ENCODE measurements at places on chromosomes 3 and 15.

- DNase-seq, result no peak
- peaks cover 21% of the 10 kb centered on the region for H3K4me1 ChIP-seq
- H3K27me3 ChIP-seq, result no peaks in the 10 kb centered on the region
Measured at GRCh38 chr3:193998123-193998448, 137.9 kb upstream of the HES1 start.

DNA sequence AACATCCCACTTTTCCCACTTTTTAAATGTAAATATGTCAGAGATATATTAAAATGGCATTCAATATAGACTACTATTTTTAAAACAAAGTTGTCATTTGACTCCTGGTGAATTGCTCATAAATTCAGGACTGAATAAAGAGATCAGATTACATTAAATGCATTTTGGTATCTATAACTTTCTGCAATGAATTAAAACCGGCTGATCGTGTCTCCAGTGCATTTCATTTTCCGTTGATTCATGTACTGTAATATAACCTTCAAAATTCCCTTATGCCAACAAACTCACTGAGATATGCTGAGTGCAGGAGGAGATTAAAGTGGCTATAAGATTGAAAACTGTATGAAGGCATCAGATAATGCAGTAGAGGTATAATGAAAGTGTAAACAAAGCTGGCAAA is 361.1 kb upstream of the CDIN1 start:
- no peaks in the 10 kb centered on the region for H3K27me3 ChIP-seq
- no peak overlapping the region for H3K27ac ChIP-seq
- H3K36me3 ChIP-seq, result no peaks in the 10 kb centered on the region
- H3K4me3 ChIP-seq, result no peak overlapping the region

GRCh38 chr3:184380627-184381260 is 890 bp downstream of the CHRD start:
- no peaks in the 10 kb centered on the region for H3K36me3 ChIP-seq
- H3K4me3 ChIP-seq, result peak overlapping the region; percentile 44
- peaks cover 12% of the 10 kb centered on the region for H3K4me1 ChIP-seq
- peaks cover 61% of the 10 kb centered on the region for H3K27me3 ChIP-seq
- peak overlapping the region; percentile 43 for H3K27ac ChIP-seq

DNA sequence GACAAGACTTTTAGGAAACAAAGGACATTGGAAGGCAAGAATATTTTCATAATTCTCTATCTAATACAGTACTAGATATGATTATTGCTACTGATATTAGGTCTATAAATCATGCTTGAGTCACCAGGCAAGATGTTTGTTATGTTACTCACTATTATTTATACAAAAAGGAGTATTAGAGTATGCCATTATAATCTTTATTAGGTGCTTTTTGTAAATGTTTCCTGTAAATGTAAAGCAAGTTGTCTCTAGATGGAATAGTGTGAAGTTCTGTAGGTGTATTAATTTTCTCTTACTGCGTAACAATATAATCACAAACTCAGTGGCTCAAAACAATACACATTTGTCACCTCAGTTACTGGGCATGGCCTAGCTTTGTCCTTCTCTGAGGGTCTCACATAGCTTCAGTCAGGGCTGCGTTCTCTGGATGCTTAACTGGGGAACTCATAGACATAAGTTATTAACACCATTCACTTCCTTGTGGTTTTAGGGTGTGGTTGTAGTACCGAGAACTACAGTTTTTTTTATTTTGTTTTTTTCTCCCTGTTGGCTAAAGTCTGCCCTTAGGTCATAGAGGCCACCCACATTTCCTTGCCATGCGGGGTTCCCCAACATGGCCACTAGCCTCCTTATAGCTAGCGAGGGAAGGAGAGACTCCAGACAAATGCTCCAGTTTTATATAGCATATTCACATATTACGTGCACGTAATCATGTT is 20.3 kb upstream of the MAP3K13 start:
- H3K4me3 ChIP-seq, result no peak overlapping the region
- H3K4me1 ChIP-seq, result peaks cover 13% of the 10 kb centered on the region
- no peak overlapping the region for H3K27ac ChIP-seq
